ENCODE measurements at places on chromosomes 5 and 9.

DNA sequence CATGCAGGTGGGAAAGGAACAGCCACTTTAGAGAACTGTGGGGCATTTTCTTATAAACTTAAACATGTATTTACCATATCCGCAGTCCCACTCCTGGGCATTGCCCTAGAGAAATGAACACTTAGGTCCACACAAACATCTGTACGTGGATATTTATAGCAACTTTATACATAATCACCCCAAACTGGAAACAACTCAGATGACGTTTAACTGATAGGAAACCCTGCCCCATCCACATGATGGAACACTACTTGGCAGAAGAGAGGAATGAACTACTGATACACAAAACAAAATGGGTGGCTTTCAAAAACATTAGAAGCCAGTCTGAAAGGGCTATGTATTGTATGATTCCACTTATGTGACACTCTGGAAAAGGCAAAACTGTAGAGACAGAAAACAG lies 22.4 kb downstream of the ECM2 start:
- no peak for DNase-seq

GRCh38 chr9:97905228-97905627 lies 17.1 kb downstream of the TRMO start:
- no peak for DNase-seq

- DNase-seq = no peak
Measured at GRCh38 chr5:109853377-109853776, 163.7 kb downstream of the MAN2A1 start.

DNA sequence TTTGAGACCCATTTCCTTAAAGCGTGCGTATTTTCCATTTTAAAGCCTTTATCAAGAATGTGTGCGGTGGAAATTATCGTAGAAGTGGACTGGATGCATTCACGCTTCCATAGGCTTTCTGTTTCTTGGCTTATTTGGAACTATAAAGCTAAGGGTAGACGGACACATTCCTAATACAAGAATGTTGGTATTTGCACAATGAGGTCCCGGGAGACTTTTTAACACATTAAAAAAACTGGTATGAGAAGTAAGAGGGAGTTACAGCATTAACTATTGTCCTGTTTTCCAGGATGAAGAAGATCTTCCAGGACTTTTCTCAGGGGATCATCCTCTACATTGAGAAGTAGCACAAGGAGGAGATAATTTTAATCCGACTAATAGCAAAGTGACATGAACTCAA lies 653.0 kb downstream of the MTRR start:
- DNase-seq = no peak

- no peak for DNase-seq
Measured at GRCh38 chr5:134145041-134145757, 30.7 kb downstream of the TCF7 start.

DNA sequence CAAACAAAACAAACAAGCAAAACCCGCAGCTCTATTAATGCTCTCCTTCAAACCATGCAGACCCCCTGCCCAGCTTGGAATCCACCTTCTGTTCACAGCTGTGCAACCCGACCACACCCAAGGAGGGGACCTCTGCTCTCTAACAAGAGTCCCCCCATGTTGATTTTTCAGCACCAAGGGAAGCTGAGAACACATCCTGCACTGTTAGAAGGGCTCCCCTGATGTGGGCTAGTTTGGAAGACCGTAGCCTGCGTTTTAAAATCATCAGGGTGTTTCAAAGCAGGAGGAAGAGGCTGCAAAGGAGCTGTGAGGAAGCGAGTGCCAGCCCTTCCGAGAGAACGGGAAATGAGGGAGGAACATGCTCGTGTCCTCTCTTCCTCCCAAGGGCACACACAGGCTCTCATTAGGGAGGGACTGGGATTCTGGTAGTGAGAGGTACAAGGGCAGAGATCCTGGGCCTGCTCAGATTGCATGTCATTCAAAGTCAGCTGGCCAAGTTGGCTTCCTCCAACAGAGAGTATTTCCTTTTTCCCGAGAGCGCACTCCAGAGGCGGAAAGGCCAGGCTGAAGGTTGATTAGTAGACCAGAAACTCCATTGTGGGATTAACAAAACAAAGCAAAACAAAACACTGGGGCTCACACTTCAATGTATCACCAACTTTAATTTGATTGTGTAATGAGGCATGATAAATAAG lies 185.9 kb downstream of the SEMA6A start:
- no peak for DNase-seq

DNA sequence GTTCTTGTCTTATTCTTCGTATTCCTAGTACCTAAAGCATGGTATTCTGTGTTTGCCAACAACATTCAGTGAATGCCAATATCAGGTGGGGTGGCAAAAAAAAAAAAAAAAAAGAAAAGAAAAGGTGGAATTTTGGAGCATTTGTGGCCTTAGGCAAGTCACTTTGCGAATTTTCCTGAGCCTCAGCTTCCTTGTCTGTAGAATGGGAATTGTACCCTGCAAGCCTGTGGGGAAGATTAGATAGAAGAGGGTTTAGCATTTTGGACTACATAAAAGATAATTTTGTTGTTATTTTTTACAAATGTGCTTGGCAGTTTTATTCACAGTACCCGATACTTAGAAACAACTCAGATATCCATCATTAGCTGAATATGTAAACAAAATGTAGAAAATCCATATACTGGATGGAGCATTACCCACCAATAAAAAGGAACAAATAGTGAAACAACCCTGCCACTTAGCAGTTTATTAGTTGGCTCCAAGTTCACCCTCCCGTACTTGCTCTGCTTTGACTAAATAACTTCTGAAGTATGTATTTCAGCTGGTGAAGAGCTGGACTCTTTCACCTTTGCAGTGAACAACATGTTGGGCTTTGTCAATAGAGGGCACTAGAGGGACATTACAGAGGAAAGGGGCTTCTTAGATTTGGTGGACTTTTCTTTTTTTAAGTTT lies 13.6 kb downstream of the UBE2D2 start:
- DNase-seq = peak; percentile 43

DNA sequence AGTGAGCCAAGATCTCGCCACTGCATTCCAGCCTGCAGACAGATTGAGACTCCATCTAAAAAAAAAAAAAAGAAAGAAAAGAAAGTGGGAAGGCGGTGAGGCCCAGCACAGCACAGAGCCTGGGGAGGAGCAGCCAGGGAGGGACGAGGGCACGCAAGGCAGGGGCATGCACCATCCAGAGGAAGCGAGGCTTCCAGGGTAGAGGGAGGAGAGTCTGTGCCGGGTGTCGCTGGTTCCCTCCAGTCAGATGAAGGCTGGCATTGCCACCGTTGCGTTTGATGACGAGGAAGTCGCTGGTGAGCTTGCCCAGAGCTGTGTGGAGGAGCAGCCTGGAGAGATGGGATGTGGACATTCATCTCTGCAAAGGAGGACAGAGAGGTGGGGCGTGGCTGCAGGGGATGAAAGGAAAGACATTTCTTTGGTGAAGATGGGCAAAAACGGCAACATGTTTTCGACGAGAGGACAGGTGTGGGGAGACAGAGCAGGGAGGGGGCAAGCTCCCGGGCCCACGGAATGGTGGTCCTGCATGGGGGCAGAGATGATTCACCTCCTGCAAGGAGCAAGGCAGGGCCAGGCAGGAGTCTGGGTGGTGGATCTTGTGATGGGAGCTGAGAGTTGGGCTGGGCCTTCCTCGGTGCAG lies 18.6 kb upstream of the OLFM1 start:
- no peak for DNase-seq

- no peak for DNase-seq
Measured at GRCh38 chr9:128056086-128056485, 11.0 kb downstream of the NAIF1 start.

DNA sequence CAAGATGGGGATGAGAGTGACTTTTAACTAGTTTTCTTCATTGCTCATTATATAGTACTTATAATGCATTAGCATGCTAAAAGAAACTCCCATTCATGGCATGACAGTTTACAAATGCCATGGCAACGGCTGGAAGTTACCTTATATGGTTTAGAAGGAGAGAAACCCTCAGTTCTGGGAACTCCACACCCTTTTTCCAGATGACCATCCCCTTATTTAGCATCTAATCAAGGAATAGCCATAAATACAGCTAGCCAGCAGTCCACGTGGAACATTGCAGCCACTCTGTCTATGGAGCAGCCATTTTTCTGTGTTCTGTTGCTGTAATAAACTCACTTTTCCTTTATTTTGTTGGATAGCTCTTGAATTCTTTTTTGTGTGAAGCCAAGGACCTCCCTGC lies 1137.8 kb downstream of the CDH18 start:
- DNase-seq = no peak

- no peak for DNase-seq
Measured at GRCh38 chr9:93890436-93890935, 64.7 kb downstream of the BARX1 start.
